ENCODE measurements at places on chromosomes 1 and 21.
A peak's percentile ranks its signal among the peaks of the same experiment; 100 is the strongest.

DNA sequence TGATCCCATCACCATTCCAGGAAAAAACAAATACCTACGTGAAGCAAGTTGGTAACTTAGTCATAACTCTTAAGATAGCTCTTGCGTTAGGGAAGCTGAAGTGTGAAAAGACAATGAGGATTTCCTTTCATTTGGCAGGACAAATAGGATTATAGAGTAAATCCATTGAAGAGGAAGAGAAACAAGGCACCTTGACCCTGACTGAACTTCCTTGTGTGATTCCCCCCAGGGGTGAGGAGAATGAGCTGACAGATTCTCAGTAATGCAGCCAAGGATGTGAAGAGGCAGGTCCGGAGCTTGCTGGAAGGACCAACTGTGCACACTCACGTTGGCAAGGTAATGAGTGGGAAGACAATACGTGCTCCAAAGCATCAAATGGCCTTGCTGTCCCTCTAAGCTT is 55.0 kb upstream of the HMCN1 start:
- no peak for DNase-seq

DNA sequence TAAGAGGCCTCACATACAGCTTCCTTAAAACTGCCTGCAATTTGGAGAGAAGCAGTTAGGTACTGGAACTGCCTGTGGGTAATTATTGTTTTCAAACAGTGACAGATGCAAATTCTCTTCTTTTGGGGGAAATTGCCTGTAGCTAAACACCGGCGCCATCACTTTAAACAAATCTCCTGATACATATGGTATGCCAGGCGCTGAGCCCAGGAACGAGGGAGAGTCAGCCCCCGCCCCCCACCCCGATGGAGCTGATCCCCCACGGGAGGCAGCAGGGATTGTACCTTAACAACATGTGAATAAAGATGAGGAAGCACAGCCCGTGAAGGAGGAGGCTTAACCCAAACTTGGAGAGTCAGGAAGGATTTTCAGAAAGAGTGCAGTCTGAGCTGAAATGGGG is 7.1 kb downstream of the TMEM51 start:
- DNase-seq, result no peak

- no peak for DNase-seq
Observed at GRCh38 chr21:37587635-37588177, 221.1 kb downstream of the DYRK1A start.

DNA sequence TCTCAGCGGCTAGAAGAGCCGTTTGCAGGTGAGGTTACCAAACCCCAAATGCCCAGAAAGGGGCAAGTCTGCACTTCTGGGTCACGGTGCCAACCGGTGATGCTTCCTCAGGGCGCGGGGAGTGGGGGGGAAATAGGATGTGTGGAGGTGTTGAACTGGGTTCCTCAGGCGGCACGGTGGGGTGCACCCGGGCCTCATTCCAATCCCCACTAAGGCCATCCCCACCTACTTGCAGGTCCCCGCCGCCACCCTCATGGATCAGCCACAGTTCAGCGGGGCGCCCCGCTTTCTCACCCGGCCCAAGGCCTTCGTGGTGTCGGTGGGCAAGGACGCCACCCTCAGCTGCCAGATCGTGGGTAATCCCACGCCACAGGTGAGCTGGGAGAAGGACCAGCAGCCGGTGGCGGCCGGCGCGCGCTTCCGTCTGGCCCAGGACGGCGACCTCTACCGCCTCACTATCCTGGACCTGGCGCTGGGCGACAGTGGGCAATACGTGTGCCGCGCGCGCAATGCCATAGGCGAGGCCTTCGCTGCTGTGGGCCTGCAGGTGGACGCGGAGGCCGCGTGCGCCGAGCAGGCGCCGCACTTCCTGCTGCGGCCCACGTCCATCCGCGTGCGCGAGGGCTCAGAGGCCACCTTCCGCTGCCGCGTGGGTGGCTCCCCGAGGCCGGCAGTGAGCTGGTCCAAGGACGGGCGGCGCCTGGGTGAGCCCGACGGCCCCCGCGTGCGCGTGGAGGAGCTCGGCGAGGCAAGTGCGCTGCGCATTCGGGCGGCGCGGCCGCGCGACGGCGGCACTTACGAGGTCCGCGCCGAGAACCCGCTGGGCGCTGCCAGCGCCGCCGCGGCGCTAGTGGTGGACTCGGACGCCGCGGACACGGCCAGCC is 3.9 kb downstream of the OBSCN start:
- no peak for DNase-seq

- DNase-seq, result no peak
Observed at GRCh38 chr1:185663771-185664296, 70.4 kb upstream of the HMCN1 start.

GRCh38 chr1:8712413-8713231 is 104.8 kb downstream of the RERE start:
- peak; percentile 62 for DNase-seq

GRCh38 chr1:51689075-51689440 is 72.2 kb downstream of the OSBPL9 start:
- no peak for DNase-seq

DNA sequence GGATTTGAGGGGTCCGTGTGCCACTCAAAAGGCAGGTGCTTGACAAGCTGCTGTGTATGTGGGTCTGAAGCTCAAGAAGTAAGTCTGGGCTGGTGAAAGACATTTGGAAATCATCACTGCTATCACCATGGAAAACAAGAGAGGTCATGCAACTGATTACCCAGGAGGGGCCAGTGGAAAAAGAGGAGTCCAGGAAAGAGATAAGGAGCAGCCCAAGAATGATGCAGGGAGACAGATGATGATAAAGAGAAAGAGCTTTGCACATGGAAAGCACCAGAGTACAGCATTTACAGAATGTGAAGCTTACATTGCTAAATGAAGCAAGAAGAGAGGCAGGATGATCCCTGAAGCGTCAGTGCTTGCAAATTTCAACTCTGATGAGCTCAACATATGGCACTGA is 203.2 kb downstream of the SETD4 start:
- no peak for DNase-seq

DNA sequence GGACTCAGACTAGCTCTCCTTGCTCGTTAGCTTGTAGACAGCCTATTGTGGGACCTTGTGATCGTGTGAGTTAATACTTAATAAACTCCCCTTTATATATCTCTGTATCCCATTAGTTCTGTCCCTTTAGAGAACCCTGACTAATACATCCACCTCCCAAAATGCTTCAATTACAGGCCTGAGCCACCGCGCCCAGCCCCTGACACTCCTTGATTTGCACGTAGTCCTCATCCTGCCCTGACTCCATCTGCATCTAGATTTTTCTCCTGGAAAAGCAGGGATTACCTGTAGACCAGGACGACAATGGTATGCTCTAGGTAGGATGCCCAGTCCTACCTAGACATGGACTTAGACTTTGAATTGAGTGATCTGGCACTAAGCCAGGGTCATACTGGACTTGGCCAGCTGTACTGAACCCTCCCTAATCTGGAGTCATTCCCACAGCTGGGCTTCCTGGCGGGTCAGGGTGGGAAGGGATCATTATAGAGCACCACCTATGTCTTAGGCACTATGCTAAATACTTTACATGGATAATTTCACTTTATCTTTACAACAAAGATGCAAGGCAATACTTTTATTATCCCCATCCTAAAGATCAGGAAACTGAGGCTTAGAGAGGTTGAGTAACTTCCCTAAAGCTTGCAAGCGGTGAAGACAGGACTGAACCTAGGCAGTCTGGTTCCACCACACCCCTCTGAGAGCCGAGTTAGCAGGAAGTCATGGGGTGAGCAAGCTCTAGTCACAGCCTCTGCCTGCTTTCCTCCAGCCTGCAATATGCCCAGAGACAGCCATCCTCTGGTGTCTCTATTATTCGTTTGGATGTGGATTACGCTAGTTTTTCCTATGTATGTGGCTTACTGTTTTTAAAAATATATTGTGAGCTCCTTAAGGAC is 89.4 kb downstream of the DTL start:
- no peak for DNase-seq

GRCh38 chr1:91026777-91027176 is 4.9 kb upstream of the ZNF644 start:
- DNase-seq, result peak; percentile 31

DNA sequence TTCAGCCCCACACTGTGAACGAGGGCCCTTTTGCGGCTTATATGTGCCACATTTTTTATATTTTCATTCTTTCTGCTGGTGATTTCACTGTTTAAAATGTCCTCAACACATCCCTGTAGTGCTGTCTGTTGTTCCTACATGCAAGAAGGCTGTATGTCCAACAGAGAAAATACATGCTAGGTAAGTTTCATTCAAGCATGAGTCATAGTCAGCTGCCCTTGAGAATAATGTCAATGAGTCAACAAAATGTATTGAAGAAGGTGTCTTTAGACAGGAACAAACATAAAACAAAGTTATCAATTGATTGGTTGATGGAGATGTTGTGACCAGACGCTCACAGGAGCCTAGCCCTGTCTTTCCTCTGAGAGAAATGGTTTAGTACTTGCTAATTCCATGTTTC is 553.4 kb downstream of the PLPP3 start:
- DNase-seq, result no peak

- peak; percentile 93 for DNase-seq
Observed at GRCh38 chr21:20997636-20998455, at the start of gene NCAM2. TSS of gene NCAM2 (plus strand) at chr21:20998409.

DNA sequence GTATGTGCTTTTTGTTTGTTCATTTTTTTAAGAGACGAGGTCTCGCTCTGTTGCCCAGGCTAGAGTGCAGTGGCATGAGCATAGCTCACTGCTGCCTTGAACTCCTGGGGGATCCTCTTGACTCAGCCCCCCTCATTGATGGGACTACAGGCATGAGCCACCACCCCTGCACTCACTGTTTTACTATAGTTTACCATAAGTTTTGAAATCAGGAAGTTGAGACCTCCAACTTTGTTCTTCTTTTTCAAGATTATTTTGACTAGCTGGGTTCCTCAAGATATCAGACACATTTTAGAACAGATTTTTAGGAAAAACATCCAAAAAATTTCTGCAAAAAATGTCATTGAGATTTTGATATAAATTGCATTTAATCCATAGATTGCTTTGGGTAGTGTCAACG is 120.4 kb upstream of the FGGY start:
- no peak for DNase-seq

DNA sequence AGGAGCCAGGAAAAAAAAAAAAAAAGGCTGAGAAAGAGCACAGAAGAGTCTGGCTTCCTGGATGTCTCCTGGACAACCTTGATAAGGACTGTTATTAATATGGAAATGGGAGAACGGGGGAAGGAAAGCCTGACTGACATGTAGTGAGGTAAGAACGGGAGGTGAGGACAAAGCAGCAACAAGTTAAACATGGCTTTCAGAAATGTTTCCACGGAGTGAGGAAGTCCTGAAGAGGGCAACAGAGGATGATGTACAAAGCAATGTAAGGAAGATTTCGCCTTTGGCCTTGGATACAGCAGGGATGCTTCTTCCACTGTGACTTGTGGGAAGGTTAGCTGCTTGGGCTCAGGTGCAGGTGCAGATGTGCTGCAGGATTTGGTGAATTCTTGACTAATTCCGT is 11.9 kb upstream of the NIBAN1 start:
- DNase-seq, result peak; percentile 13

DNA sequence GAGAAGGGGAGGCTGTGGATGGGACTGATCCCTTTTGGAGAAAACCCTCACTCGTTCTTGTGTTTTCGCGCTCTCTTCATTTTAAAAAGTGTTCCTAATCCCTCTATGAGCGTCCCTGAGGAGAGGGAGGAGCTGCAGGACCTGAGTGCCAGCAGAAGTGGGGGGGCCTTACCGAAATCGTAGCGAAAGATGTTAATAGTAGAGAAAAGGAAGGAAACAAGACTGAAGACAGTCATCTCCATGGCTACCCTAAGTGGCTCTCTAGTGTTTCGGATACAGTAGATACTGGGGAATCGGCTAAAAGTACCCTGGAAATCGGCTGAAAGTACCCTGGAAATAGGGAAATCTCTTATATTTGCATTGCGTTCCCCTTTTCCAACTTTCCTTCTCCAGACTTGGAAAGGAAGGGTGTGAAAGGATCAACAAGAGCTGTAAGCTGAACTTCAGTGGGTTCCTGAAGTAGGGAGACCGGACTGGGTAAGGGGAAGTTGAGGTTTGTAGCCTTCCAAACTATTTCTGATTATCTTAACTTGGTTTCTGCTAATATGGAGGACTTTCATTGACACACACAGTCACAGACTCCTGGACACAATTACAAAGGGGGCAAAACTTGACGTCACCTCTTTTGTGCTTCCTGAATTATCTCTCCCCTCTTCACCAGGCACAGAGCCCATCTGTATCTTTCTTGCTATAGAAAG is 486 bp upstream of the DSTYK start:
- no peak for DNase-seq

- no peak for DNase-seq
Observed at GRCh38 chr1:82059959-82060358, 259.2 kb downstream of the ADGRL2 start.

DNA sequence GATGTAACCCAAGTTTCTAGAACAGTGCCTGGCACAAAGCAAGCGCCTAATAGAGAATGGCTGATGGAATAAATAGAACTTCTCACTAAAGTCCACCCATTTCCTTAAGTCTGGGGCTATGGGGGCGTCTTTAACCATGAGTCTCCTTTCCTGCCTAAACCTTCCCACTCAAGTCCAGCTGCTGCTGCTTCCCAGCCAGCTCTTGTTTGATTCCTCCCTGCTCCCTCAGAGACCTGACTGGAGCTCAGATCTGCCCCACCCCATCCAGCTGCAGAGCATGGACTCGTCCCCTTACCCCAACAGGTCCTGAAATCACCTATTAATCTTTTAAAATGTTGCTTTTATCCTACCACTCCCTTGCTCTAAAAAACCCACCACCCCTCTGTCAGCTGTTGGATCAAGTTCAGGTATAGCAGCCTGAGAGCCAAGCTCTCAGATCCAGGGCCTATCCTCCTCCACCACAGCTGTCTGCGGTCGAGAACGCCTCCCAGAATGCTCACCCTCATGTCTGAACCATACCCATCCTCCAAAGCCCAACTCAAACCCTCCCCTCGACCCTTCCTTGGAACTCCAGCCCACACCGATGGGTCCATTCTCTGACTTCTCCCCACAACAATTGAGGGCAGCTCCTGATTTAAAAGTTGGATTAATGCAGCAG is 12.8 kb upstream of the GALNT2 start:
- no peak for DNase-seq

GRCh38 chr1:223269006-223269405 is 95.0 kb downstream of the SUSD4 start:
- DNase-seq, result no peak

- no peak for DNase-seq
Observed at GRCh38 chr1:10779201-10779600, 17.2 kb downstream of the CASZ1 start.

DNA sequence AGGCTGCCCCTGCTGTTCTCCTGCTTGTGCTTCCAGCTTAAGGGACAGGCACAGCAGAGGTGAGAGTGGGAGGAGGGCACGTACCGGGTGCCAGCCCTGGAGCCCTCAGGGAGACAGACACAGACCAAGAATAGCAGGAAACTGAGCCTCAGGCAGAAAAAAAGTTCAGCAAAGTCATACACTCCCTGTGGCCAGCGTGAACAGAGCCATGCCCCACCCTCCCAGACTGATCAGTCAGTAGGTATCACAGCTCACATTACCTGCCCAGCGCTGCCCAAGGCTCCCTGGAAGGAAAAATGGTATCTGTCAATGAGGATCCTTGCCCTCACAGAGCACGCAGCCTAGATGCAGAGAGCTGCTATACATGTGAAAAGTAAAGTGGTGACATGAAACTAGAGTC is 1.3 kb downstream of the UBL4B start:
- DNase-seq, result no peak

Measured in GM03348 (cell line).